K562 (cell line): ENCODE measurements at places on chromosomes 12 and 14.

- no peak for DNase-seq
These were observed 17.0 kb downstream of the RNASE10 start for GRCh38 chr14:20522332-20522731.

- DNase-seq, result no peak
These were observed 32.1 kb downstream of the TMTC1 start for GRCh38 chr12:29751676-29752075.

- DNase-seq, result no peak
These were observed 12.0 kb upstream of the SINHCAF start for GRCh38 chr12:31337952-31338351.

- no peak for DNase-seq
These were observed 10.1 kb downstream of the FGF6 start for GRCh38 chr12:4435537-4435936.

- DNase-seq, result no peak
These were observed 73.3 kb downstream of the NCOR2 start for GRCh38 chr12:124493809-124494750.

DNA sequence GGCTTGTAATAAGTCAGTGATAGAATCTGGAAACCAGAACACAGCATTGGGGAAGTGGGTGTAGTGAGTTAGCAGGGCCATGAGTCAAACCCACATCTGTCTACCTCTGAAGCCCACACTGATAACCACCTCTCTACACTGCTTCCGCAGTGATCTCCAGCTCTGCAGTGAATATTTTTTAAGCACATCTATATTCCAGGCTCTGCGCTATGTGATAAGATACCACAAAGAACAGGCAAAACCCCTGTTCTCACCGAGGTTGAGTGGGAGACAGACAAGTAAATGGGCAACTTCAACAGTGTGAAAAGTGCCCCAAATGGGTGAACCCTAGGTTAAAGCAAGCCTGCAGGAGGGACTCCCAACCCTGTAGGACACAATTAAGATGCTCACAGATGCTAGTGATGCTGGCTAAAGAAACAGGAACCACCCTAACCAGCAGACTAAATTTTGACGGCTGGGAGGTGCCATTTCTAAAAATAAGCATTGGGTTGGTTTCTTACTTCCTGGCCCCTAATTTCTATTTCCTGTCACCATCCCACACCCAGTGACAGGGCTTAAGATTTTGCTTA, 375.0 kb downstream of the DPF3 start:
- DNase-seq, result peak; percentile 12

- DNase-seq, result no peak
These were observed 62.5 kb upstream of the TBX3 start for GRCh38 chr12:114746297-114747011.

DNA sequence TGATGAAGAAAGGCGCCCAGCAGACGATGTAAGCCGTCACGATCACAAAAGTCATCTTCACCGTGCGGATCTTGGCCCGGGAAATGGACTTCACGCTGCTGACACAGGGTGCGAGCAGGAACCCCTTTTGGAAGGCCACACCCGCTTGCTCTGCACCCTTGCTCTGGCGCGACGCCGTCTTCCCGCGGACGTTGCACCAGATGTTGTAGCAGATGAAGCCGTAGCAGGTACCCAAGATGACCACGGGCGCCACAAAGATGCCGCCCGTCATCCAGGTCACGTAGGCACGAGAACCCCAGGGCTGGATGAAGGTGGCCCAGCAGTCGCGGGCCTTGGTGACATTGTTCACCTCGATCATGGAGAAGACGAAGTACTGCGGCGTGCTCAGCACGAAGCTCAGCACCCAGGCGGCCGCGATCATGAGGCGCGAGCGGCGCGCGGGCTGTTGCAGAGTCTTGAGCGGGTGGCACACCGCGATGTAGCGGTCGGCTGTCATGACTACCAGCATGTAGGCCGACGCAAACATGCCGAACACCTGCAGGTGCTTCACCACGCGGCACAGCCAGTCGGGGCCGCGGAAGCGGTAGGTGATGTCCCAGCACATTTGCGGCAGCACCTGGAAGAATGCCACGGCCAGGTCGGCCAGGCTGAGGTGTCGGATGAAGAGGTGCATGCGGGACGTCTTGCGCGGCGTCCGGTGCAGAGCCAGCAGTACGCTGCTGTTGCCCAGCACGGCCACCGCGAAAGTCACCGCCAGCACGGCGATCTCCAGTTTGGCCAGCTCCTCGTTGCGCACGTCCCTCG, 890 bp downstream of the AVPR1A start:
- no peak for DNase-seq

DNA sequence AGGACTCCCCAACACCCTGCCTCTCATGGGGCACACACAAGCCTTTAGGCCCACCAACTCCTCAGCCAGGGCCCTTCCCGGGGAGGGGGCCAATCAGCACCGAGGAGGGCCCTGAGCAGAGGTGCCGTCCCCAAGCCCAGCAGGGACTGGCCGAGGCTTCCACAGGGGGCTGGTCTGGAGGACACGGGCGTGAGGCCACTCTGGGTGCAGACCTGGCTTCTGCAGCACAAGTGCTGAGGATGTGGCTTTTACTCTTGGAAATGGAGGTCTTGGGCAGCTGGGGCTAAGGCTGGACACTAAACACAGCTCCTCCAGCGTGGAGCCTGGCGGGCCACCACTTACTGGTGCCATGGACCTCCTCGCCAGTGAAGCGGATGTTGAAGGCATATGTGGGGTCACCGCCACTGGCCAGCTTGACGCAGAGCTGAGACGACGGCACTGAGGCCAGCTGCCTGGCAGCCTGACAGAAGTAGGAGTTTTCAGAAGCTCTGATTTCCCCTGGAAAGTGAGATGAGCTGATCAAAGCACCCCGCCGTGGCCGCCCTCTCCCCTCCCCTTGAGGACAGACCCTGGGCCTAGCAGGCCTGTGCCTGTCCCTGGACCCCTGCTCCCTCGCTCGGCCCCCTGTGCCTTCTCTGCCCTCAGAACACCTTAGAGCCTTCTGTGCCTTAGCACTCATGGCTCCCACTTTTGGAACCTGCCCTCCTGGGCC, 44.0 kb downstream of the TRAFD1 start:
- no peak for DNase-seq

GRCh38 chr14:80850197-80850814, 91.2 kb downstream of the CEP128 start:
- DNase-seq, result peak; percentile 6

GRCh38 chr14:96718407-96718806, 78.8 kb upstream of the VRK1 start:
- no peak for DNase-seq

- peak; percentile 8 for DNase-seq
These were observed at the start of gene TCL1A for GRCh38 chr14:95713596-95714371. TCL1A (minus strand) TSS chr14:95714125; CDS start chr14:95714066, 59 bp downstream.

- DNase-seq, result no peak
These were observed 97.2 kb upstream of the SFSWAP start for GRCh38 chr12:131613678-131614077.

- DNase-seq, result no peak
These were observed 35.7 kb downstream of the GNPTAB start for GRCh38 chr12:101795013-101795412.
